ENCODE measurements at places on chromosomes 6 and 20.
A peak's percentile ranks its signal among the peaks of the same experiment; 100 is the strongest.

GRCh38 chr20:22371843-22372242 lies 212.5 kb downstream of the FOXA2 start:
- no peak for DNase-seq

GRCh38 chr6:164200071-164200470 lies 785.6 kb downstream of the QKI start:
- DNase-seq: no peak

GRCh38 chr6:53647462-53648094 lies 18.0 kb downstream of the KLHL31 start:
- peak; percentile 13 for DNase-seq

DNA sequence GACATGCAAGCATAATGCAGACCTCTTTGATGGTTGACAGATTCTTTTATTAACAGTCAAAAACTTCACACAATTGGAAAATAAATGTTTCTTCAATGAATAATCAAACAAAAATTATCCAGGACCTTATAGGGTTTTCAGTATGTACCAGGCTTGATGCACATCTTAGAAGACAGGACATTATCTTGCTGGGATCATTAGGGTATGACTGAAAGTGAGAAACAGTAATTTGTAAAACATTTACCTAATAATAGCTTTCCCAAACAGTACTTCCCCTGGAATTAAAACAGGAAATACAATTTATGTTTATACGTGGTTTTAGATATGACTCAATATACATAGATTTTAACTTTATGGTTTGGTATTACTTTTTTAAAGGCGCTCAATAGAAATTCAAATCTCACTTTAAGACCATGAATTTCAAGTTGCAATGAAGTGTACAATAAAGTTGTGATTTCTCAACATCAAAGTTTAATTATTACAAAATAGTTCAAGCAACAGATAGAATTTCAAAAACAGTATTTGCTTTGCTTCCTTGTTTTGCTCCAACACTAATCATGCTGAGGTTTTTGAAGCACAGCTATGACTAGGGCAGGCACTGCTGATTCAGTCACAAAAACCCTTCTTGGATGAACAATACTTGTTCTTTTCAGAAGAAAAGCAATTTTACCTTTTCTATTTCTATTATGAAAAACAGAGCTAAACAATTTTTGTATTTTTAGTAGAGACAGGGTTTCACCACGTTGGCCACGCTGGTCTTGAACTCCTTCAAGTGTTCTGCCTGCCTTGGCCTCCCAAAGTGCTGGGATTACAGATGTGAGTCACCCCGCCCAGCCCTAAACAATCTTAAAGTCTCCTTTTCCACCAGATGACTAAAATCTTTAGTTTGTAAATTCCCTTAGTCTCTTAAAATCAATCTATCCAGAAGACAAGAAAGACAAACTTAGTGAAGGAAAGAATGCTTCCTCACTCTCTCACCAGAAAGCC lies 13.7 kb downstream of the SOD2 start:
- no peak for DNase-seq

DNA sequence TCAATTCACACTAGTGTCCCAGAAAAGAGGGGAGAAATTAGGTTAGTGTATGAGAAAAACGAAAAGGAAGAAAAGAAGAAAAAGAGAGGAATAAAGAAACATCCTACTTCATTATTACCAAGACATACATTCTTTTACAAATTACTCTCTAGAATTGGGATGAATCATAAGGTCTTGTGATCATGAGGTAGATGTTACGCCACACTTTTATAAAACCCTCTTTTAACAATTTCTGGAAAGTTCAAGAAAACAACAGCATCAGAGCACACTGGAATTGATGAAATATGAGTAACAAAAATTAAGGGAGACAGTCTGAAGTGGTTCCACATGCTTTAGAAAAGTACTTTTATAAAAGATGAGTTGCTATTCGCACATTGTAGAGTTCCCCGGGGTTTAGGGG lies 32.6 kb upstream of the NRSN1 start:
- DNase-seq: no peak

- no peak for DNase-seq
Measured at GRCh38 chr20:18011951-18012645, 43.3 kb downstream of the MGME1 start.

Data from effector CD4-positive, alpha-beta T cell (primary cell).